ENCODE measurements at places on chromosomes 11 and 22.

- DNase-seq: no peak
Measured at GRCh38 chr11:25536289-25536688, 795.6 kb upstream of the ANO3 start.

GRCh38 chr22:45042263-45042662, 32.5 kb upstream of the PHF21B start:
- DNase-seq: no peak

- DNase-seq: no peak
Measured at GRCh38 chr11:130940706-130941105, 24.4 kb upstream of the SNX19 start.

DNA sequence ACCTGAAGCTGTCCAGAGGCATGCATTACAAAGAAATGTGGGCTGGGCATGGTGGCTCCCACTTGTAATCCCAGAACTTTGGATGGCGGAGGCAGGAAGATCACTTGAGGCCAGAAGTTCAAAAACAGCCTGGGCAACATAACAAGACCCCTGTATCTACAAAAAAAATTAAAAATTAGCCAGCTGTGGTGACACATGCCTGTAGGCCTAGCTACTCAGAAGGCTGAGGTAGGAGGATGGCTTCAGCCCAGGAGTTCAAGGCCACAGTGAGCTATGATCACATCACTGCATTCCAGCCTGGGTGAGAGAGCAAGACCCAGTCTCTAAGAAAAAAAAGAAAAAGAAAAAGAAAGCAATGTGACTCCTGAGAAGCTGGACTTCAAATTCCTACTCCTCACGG, 138.5 kb upstream of the HSD17B12 start:
- no peak for DNase-seq

DNA sequence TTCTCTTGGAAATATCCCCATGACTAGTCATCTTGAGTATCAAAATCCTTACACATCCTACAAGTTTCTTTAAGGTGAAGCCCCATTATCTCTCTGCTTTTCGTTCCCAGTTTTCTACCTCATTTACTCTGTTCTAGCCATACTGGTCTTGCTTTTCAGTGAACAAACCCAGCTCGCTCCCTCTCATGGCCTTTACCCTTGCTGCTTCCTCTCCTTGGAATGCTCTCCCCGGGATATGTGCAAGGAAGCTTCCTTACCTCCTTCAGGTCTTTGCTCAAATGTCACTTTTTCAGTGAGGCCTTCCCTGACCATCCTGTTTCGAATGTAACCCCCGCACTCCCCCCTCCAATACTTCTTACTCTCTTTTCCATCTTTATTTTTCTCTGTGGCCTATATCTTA, 331.8 kb downstream of the DYNC2H1 start:
- no peak for DNase-seq

DNA sequence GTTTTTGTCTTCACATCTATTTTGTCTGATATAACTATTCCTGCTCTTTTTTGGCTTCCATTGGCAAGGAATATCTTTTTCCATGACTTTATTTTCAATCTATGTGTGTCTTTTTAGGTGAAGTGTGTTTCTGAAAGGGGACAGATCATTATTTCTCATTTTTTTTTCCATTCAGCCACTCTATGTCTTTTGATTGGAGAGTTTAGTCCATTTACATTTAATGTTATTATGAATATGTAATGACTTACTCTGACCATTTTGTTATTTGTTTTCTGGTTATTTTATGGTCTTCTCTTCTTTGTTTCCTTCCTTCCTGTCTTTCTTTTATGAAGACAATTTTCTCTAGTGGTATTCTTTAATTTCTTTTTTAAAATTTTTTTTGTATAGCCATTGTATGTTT, 178.6 kb upstream of the CNTN5 start:
- DNase-seq: no peak
